ENCODE measurements at places on chromosomes 3 and 15.

GRCh38 chr15:51714162-51714561, 23.3 kb downstream of the LYSMD2 start:
- ATAC-seq = no peak

GRCh38 chr3:37337481-37337880, 163.1 kb upstream of the LRRFIP2 start:
- ATAC-seq = no peak

GRCh38 chr3:151843275-151843674, 29.4 kb downstream of the AADAC start:
- peak; percentile 16 for ATAC-seq

DNA sequence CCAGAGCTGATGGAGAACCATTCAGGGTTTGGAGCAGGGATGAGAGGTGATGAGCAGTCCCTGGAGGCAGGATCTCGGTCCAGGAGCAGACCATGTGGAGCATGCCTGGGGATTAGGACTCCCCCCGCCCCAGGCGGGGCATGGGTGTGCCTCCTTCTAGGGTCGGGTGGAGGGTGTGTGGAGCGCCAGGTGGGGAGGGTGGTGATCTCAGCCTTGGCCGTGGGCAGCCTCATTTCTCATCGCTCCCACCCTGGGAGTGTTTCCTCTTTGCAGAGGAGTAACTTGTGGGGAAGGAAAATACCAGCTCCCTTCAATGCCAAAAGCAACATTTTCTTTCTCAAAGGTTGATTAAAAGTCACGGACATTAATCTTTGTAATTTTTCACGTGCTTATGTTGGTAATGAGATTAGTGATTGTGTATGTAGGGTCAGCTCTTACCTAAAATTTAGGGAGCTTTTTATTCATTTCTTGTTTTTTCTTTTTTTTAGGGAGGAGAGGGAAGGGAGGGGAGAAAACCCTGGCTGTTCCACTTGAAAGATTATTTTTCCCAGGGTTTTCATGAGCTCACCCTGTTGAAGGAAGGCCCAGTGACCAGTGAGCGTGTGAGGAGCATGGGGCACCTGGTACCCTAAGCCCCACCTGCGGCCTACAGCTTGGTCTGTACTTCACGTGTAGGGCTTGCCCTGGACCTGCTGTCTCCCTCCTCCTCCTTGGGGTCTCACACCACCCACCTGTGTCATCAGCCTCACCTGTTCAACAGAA, 11.0 kb downstream of the FBLN2 start:
- ATAC-seq = no peak

GRCh38 chr15:47339800-47340570, 377.3 kb upstream of the SEMA6D start:
- ATAC-seq = no peak

DNA sequence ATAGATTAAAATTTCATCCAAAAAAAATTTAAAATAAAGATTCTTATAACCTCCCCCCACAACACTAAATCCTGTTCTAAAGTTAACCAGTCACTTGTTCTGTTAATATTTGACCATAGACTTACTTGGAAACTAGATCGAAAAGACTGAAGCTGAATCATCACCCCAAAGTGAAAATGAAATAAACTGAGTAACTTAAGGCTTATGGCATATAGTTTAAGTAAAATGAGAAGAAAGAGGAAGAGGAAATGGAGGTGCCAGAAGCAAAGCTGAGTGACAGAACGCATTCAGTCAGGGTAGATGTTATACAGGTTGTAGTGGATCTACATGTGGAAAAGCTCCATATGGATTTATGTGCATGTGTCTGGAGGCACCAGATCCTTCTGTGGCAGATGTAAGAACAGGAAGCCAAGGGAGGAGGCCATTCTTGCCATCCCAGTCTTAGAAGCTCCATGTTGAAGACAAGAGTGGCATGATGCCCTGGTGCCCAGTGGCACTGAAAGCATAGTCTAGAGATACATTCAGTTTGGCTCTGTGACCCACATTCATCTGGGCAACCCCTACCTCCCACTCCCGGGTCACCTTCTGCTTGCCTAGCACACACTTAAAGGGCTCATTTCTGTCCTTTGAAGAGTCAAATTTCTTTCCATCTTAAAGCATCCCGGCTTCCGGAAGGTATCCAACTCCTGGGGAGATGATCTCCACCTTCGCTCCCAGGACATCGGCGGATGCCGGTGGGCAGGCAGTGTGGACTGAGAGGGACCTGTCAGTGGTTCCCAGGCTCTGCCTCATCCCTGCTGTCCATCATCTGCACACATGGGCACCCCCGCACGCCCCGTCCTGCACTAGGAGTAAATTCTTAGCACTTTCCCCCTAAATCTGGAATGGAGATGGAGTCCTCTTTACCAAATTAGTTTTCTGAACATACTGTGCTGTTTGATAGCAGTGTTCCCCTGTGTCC, 90.8 kb downstream of the NEO1 start:
- no peak for ATAC-seq

DNA sequence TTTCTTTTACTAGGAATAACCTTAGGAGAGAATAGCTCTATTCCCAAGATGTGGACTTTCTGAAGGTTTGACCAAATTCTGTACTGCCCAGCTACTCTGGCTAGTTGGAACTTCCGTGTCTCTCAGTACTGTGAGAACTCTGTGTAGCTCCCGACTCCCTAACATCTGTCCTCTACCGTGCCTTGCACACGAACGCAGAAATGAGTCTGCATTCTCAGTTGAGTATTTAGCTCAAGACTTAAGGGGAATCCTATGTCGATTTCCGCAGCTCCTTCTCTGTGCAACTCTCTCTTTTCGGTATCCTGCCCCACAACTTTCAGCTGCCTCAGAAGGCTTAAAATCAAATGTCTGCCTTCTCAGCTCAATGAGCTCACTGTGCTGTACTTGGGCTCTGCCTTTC, 86.7 kb upstream of the EPHB3 start:
- no peak for ATAC-seq

DNA sequence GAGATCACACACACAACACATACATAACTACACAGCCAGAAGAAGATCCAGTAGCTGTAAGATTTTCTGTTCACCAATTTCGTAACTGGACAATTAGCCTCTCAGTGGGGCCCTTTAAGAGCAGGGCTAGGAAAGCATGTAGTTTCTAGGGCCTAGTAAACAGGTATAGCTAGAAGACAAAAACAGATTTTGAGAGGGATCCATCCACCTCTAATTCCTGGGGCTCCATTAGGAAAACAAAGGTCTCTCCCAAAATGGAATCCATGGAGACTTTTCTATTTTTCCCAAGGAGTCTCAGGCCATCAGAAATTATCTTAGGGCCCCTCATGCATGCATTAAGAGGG, 10.5 kb downstream of the KIF15 start:
- ATAC-seq = no peak

GRCh38 chr3:177832880-177833279, 635.6 kb upstream of the TBL1XR1 start:
- no peak for ATAC-seq

DNA sequence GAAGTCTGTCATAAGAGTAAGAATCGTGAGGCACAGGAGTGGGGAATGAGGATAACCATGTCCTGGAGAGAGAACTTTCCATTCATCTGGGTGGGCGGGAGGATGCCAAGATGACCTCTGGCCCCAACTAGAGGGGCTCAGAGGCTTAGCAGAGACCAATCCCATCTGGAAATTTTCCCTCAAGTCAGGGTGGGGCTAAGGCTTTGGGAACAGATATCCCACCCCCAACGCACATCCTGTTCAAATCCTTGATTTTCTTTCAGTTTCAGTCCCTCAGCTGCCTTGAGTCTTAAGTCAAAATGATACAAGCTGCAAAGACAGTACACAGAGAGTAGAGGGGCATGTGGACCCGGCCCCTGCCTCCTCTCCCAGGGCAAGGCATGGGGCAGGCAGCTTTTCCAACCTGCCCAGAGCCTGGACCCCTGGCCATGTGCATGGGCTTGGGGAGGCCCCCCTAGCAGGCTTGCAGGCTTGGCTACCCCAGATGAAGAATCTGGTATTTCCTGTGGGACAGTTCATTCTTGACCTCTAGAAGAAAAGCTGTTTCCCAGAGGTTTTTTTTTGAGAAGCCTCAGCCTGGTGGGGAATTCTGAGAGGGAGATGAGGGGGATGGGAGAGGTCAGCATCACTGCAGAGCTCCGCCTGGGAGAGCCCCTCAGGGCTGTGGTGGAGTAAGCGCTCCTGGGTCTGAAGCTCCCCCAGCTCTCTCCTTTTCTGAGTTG, 109.7 kb upstream of the HACD2 start:
- no peak for ATAC-seq

DNA sequence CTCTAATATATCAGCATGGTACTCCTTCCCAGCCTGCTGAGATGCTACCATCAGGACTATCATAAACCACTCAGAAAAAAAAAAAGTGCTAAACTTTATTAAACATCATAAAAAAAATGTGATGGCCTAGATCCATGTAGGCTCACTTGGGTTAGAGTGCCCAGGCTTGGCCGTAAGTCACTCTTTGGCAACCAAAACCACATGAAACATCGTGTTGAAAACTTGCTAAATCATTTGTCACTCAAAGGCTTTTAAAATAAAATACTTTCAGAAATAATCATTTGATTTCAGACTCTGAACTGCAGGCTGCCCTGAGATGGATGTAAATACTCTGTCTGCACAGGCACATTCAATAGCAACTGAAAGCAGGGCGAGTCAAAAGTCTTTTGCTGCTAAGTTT, 78.4 kb upstream of the WNT5A start:
- no peak for ATAC-seq

- no peak for ATAC-seq
Observed at GRCh38 chr15:52111517-52112202, 915 bp downstream of the BCL2L10 start.

DNA sequence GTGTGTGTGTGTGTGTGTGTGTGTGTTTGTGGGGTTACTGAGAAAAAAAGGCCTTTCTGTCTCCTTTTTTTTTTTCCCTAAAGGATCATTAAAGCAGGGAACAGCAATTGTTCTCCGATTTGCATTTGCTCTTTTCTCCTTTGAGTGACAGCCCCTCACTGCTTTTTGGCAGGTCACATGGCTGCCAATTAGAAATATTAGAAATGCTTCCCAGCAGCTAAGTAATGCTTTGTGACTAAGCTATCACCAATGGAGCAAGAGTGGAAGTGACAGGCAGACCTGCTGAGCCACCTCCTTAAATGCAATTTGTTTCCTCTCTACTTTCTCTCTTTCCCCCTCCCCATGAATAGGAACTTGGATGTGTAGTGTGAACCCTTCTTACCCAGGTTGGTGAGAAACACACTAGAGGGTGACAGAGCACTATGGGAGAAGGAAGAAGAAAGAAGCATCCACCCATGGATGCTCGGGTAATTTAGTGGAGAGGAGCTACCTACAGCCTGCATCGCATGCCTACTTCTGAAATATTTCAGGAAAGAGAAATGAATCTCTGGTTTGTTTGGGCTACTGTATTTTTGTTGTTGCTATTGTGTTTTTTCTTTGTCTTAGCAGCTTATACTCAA, 165.2 kb upstream of the PDZRN3 start:
- ATAC-seq = no peak

Measured in SK-N-SH treated with all-trans-retinoic acid at 6 μM for 48 hours (cell line).